ENCODE measurements at places on chromosomes 2 and 18. TPM values are rescaled to one million over a fixed set of nuclear protein-coding genes. Genes with fewer than 3 reads are reported as not detected.
A peak's percentile ranks its signal among the peaks of the same experiment; 100 is the strongest.

Gene EGR4
- total RNA-seq = not detected

Gene ALK
- not detected for total RNA-seq

Gene TANC1
- total RNA-seq = 12.4 TPM

Gene DSC3
- not detected for total RNA-seq

DNA sequence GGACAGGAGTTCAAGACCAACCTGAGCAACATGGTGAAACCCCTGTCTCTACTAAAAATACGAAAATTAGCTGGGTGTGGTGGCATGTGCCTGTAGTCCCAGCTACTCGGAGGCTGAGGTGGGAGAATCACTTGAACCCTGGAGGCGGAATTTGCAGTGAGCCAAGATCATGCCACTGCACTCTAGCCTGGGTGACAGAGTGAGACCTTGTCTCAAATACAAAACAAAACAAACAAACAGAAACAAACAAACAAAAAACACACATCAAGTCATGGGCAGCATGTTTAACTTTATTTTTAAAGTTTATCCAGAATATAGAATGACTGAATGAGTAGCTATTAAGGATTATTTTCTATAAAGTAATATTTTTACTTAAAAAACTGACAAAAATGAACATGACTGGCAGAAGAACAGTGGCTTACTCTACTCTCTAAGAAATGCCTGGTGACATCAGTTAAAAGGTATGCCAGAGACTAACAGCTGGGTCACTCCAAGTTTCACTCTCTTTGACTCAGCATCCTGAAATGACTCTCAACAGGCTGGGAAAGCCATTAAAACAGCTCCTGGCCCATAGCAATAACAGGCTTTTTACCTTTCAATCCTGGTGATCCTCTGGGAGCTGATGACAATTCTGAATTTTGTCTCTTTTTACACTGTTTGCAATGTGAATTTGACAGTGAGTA, 281.6 kb upstream of the STON1 start:
- DNase-seq = peak; percentile 96

GRCh38 chr18:74534150-74534969, at the start of gene CNDP1:
TSS of gene CNDP1 (plus strand) at chr18:74534500. CDS start at chr18:74534668, 168 bp downstream.
- DNase-seq = no peak

GRCh38 chr18:34909637-34910364, 131.4 kb upstream of the MAPRE2 start:
- DNase-seq = peak; percentile 46

- DNase-seq = no peak
These were observed 778.3 kb upstream of the CDH7 start for GRCh38 chr18:64972545-64972944.

GRCh38 chr2:113304702-113305101, 26.0 kb upstream of the PAX8 start:
- no peak for DNase-seq

DNA sequence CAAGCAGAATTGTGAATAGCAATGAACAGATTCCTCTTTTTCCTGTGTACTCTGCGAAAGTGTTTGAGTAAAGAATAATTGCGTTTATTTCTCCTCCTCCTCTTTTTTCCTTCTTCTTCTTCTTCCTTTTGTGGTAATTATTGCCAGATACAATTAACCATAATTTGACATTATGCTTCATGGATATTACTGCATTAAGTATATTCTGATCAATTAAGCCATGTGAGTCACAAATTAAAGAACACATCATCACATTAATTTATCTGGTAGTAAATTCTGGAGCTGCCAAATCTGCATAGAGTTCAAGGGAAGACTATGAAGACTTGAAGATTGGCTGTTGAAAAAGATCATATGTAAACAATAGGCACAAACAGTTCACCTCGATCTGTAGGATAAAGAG, 72.9 kb upstream of the TFPI start:
- no peak for DNase-seq

DNA sequence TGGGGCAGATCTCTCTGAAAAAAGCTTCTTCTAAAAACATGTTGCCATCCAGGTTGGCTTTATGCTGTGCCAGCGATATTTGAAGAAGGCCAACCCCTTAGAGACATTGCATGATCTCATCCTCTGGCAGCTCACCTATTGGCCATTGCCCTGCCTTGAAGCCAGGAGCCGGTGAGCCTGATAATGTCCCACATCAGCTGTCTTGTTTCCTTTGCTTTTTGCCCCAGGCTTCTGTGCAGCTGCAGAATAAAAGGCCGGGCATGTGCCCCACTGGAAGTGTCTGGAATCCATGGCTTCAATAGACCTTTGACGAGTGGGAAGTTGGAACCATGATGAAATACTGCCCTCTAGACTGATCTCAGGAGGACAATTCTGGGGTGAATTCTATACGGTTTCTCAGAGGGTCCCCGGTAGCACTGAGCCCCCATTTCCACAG, 523.5 kb upstream of the ZEB2 start:
- DNase-seq = no peak

- no peak for DNase-seq
These were observed 353.8 kb downstream of the PARD3B start for GRCh38 chr2:204898928-204899640.

- peak; percentile 59 for DNase-seq
These were observed 12.8 kb downstream of the EIF2AK2 start for GRCh38 chr2:37143974-37144373.

GRCh38 chr2:154681741-154682140, 16.8 kb upstream of the KCNJ3 start:
- no peak for DNase-seq

Measured in LHCN-M2 (cell line).